ENCODE measurements at places on chromosomes 12 and 14. TPM values are rescaled to one million over a fixed set of nuclear protein-coding genes. Genes with fewer than 3 reads are reported as not detected.

DNA sequence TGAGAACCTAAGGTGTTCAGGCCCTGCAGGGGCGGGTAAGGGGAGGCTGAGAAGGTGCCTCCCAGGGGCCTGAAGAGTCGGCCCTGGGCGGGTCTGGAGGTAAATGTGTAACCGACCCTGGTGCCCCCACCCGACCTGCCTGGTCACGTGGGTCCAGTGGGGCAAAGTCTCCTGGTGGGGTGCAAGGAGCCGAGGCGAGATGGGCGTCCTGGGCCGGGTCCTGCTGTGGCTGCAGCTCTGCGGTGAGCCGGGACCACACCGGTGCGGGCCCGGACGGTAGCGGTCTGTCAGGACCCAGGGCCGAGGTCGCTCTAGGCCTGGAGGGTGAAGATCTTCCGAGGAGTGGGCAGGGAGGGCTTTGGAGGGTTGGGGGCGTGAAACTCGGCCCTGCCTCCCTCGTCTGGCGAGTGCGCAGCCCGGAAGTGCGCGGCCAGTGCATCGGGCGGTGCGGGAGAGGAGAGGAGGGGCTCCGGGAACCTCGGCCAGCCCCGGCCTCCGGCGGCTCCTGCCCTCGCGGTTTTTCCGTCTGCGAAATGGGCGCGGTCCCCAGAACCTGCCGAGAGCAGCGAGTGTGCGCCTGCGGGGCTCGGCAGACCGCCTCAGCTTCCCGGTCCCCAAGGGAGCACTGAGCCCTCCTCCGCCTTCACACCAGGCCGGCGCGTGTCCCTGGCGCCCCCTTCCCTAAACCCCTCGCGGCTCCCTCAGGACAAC is at the start of gene AMN:
AMN (plus strand) TSS at position 174 of the 711 bp plus-strand sequence; CDS start at position 200, 26 bp downstream.
- no peaks in the 10 kb centered on the region for H3K36me3 ChIP-seq
- DNase-seq: no peak
- H3K27me3 ChIP-seq: peaks cover 51% of the 10 kb centered on the region
- peak within 1 kb of the TSS; percentile 23 for H3K4me3 ChIP-seq

GRCh38 chr14:22491683-22492621 is 97.1 kb downstream of the DAD1 start:
- no peak overlapping the region for H3K27ac ChIP-seq
- no peaks in the 10 kb centered on the region for H3K4me1 ChIP-seq
- no peaks in the 10 kb centered on the region for H3K27me3 ChIP-seq
- H3K4me3 ChIP-seq: no peak overlapping the region
- no peak for DNase-seq

GRCh38 chr14:96826818-96827217 is 29.6 kb downstream of the VRK1 start:
- H3K27me3 ChIP-seq: no peaks in the 10 kb centered on the region
- no peak overlapping the region for H3K4me3 ChIP-seq
- no peak for DNase-seq
- no peak overlapping the region for H3K27ac ChIP-seq
- no peaks in the 10 kb centered on the region for H3K4me1 ChIP-seq
- no peaks in the 10 kb centered on the region for H3K36me3 ChIP-seq

DNA sequence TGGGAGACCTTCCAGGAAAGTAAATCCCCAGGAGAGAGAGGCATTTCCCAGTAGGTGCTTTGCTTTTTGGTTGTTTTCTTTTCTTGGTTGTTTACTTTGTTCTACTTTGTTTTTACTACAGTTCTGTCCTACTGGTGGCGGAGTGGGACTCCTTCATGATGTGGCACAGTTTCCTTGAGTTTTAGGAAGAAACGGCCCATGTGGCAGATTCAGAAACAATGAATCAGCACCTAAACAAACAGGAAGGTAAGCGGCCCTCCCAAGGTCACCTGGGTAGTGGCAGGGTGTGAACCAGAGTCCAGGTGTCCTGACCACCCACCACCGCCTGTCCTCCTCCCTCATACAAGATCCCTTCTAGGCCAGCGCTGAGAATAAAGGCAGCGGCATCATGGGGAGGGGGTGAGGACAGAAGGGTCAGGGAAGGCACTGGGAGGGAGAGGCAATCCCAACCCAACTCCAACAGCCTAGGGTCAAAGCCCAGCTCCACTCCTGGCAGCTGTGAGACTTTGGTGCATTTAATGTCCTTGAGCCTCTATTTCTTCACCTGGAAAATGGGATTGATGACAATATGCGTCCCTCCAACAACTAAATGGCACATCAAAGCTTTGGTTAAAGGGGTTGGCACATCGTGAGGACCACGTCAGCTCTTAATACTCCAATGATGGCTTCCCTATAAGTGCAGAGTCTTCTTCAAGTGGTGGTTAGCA is 111.5 kb upstream of the BCL2L14 start:
- no peak overlapping the region for H3K27ac ChIP-seq
- no peaks in the 10 kb centered on the region for H3K27me3 ChIP-seq
- no peaks in the 10 kb centered on the region for H3K36me3 ChIP-seq

The KCNK13 gene
- total RNA-seq: 1.1 TPM

DNA sequence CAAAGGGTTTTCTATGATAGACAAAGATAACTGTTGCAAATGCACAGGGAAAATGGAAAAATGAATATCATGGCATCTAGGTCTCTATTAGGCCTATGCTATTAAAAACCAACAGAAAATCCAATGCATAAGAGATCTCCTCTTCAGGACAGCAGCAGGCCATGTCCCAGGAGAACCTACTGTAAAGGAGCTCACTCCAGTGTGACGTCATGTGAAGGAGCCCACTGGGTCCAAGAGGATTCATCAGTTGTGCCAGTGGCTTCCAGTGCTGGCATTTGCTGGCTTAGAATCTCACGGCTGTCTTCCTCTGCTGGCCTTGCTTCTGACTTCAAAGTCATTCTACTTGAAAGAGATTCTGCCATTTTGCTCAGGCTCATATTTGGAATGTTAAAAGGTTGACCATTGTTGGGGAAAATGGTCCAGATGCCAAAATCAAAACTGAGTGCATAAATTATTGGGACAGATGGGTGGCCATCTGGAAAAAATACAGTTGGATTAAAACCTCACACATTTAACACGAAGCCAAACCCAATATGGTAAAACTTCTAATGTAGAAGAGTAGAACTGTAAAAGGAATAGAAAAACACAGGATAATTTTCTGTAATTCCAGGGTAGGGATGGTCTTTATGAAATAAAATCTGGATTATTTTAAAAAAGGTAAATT is 75.4 kb upstream of the ARID2 start:
- H3K4me1 ChIP-seq: no peaks in the 10 kb centered on the region
- H3K27ac ChIP-seq: no peak overlapping the region
- no peaks in the 10 kb centered on the region for H3K27me3 ChIP-seq
- no peaks in the 10 kb centered on the region for H3K36me3 ChIP-seq
- DNase-seq: no peak
- H3K4me3 ChIP-seq: no peak overlapping the region

The MAP3K9 gene
- total RNA-seq: 0.55 TPM

DNA sequence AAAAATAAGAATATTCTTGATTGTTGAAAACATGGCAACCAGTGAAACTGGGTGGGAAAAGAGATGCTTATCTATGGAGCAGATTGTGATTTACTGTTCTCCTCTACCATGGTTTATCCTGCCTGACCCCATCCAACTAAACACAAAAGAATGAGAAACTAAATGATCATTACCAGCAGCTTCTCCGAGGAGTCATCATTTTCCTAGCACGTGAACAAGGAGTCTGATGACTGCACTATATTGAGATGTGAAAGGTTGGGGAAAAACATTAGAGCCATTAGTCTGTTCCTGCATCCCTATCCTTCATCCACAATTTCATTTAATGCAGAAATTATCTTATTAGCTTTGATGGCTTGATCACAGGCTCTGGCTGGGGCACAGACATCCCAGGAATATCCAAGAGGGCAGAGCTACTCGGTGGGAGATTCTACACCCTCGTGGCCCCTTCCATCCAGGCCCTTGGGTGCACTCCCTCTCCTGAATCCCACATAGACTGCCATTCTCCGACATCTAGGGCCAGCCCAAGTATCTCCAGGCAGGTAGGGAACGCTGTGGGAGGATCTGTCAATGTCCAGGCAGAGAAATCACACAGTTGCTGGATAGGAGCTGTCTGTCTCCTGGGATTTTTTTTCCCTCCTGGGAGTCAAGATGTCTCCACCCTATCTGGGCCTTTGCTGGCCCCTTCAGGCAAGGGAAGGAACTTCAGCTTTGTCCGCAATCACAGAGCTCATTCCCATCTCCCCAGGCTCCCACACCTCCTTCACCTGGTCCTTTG is 43.3 kb upstream of the DHRS4 start:
- no peaks in the 10 kb centered on the region for H3K36me3 ChIP-seq
- H3K4me3 ChIP-seq: no peak overlapping the region
- no peak for DNase-seq
- H3K4me1 ChIP-seq: no peaks in the 10 kb centered on the region
- H3K27me3 ChIP-seq: no peaks in the 10 kb centered on the region
- H3K27ac ChIP-seq: no peak overlapping the region

DNA sequence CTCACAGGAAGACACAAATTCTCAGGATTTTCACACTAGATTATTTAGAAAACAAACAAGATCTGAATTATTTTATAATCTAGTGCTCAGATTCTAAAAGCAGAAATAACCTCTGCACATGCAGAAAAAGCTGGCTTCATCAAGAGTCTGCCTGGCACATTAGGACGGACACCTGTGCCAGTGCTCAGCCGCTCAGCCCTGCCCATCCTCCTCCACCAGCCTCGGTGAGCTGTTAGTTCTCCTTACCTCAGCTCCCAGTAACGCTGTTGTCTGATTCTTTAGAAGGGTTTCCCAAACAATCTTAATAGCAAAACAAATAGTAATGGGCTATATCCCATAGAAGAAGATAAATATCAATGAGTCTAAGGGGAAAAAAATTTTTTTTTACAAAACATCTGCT is 27.7 kb downstream of the DUSP16 start:
- no peak for DNase-seq
- peaks cover 21% of the 10 kb centered on the region for H3K4me1 ChIP-seq
- no peaks in the 10 kb centered on the region for H3K36me3 ChIP-seq
- no peak overlapping the region for H3K27ac ChIP-seq

DNA sequence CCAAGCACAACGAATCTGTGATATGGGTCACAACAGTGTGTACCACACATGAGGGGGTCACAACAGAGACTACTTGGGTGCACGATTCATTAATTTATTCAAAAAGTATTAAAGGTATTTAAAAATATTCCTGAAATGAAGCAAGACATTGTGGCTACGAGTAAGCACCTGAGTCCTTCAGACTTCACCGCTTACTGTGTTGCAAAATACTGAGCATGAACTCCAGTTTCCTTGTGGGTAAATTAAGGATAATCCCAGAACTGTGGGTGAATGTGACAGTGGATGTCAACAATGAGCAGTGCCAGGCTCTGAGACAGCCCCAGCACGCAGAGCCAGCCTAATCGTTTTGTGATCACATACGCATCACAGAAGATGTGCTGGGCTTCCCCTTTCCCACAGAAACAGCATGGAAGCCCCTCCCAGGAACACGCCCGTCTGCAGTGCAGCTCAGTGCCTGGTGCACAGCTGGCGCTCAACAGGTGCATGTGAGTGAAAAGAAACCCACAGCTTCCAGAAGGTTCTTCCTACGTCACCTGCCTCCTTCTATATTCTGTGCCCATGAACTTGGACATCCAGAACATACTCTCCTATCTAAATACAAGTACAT is 29.1 kb downstream of the CDC42BPB start:
- H3K27ac ChIP-seq: no peak overlapping the region
- H3K36me3 ChIP-seq: no peaks in the 10 kb centered on the region
- no peak overlapping the region for H3K4me3 ChIP-seq
- H3K4me1 ChIP-seq: peaks cover 38% of the 10 kb centered on the region
- no peaks in the 10 kb centered on the region for H3K27me3 ChIP-seq

DNA sequence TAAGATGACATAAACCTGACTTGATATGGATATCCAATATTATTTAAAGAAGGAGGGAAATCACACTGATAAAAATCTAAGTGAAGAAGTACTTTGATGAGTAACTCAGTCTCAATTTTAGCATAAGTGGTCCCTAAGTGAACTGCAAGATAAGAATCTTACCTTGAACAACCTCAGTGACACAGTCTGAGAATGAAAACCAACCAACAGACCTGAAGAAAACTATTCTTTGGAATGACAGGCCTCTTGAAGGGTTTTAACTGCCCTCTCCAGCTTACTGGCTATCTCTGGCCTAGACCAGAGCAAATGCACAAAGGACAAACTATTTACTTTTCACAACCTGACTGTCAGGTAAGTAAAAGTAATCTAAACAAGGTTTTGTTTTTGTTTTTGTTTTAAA is 44.7 kb downstream of the CPM start:
- H3K27ac ChIP-seq: no peak overlapping the region
- H3K4me1 ChIP-seq: no peaks in the 10 kb centered on the region
- no peak for DNase-seq

The FAM234B gene
- total RNA-seq: 5.0 TPM

GRCh38 chr12:46152456-46152855 is 116.4 kb downstream of the SLC38A1 start:
- H3K4me3 ChIP-seq: no peak overlapping the region
- H3K4me1 ChIP-seq: peaks cover 21% of the 10 kb centered on the region
- no peak overlapping the region for H3K27ac ChIP-seq
- no peaks in the 10 kb centered on the region for H3K36me3 ChIP-seq

- no peak overlapping the region for H3K4me3 ChIP-seq
- DNase-seq: no peak
- H3K27ac ChIP-seq: peak overlapping the region; percentile 67
- no peaks in the 10 kb centered on the region for H3K27me3 ChIP-seq
- H3K36me3 ChIP-seq: no peaks in the 10 kb centered on the region
- peaks cover 30% of the 10 kb centered on the region for H3K4me1 ChIP-seq
These were observed 36.4 kb upstream of the NCOR2 start for GRCh38 chr12:124603831-124604251.

GRCh38 chr12:104216521-104216924 is 944 bp downstream of the TXNRD1 start:
- no peaks in the 10 kb centered on the region for H3K36me3 ChIP-seq
- peak overlapping the region; percentile 65 for H3K4me3 ChIP-seq
- H3K27ac ChIP-seq: peak overlapping the region; percentile 89
- no peak for DNase-seq
- H3K27me3 ChIP-seq: no peaks in the 10 kb centered on the region
- H3K4me1 ChIP-seq: no peaks in the 10 kb centered on the region

The CCDC88C gene
- total RNA-seq: 1.1 TPM

DNA sequence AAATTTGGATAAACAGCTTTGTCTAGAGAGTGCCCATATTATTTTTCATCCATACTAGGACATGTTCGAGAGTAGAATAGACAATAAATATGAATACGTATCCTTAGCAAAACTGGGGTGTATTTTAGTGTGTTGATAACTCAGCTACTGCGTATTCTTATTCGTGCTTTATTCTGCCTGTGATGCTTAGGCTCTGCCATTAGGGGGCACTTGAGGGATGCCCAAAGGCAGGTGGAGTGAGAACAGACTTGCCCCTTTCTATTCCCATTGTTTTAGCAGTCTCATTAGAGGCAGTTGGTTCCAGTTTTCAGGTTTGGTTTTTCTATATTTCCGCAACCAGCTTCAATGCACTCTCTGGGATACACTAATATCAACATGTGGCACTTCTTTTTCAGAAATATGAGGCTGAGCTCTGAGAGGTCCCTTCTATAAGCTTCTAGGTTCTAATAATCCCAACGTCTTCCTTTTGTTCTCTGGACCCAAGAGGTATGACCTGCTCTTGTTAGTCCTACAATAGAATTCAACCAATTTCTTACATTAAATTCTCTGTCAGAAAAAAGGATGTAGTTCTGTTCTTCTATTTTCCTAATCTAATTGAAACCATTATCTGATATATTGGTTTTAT is 985.7 kb upstream of the FBXO33 start:
- H3K27me3 ChIP-seq: no peaks in the 10 kb centered on the region
- H3K36me3 ChIP-seq: no peaks in the 10 kb centered on the region
- no peaks in the 10 kb centered on the region for H3K4me1 ChIP-seq
- DNase-seq: no peak
- no peak overlapping the region for H3K4me3 ChIP-seq
- no peak overlapping the region for H3K27ac ChIP-seq

The YARS2 gene
- 15.5 TPM for total RNA-seq
